OCI-M1 (cell line): ENCODE measurements at places on chromosomes 3 and 15.

GRCh38 chr3:167783781-167784180 is 48.3 kb downstream of the SERPINI1 start:
- no peak for DNase-seq

GRCh38 chr3:17046623-17047022 is 161.9 kb downstream of the PLCL2 start:
- DNase-seq = no peak

DNA sequence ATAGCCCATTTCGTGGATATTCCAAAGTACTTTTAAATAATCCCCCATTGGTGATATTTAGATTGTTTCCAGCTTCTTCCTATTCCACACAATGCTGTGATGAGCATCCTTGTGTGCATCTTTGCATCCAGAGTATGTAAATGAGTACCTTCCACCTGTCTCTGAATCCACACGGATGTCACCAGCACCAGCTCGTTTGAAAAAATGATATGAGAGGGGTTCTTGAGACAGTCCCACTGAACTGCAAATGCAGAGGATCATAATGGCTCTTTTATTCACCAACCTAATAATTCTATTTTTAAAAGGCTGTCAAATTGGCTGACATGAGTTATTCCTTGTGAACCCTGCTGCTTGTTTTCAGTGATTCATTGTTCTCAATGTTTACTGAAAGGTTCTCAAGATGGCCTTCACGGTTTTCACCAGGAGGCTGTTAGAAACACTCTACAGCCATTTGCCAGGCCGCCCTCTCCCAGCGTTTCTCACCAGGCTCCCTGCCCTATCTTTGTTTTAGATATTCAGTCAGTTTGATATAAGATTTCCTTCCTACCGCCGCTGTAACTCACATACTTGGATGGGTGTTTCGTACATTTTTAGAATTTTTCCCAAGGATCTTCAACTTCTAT is 96.7 kb upstream of the PTPRG start:
- DNase-seq = no peak

- DNase-seq = no peak
Observed at GRCh38 chr3:100299016-100299415, 35.5 kb upstream of the NIT2 start.

DNA sequence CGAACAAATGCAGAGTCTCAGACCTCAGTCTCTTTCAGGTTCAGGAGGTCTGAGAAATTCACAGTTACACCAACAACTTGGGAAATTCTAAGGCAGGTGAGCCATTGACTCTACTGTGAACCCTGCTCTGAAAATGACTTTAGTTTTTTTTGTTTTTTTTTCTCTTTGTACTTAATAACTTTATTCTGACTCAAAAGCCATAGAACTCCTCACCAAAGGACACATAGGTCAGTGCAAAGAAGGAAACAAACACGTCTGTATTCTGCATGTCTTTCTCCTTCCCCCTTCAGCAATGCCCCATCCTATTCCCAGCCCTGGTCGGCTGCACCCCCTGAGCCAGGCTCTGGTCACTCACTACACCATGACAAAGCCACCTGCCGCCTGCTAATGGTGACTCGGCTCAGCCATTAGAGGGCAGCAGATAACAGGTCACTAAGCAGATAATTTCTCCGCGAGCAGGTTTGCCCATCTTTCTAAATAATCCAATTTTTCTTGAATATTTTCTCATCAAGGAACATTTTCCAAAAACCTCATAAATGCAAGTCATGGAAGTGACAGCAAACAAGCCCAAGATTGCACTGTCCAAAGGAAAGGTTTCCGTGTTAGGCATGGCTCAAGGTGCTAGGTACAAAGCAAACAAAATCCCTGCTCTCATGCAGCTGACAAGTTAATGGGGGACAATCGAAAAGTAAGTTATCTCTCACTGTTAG is 37.7 kb downstream of the TM4SF4 start:
- DNase-seq = peak; percentile 62
